OCI-M1 (cell line): ENCODE measurements at places on chromosomes 6 and 20.

GRCh38 chr6:165880686-165881085 is 217.6 kb upstream of the PDE10A start:
- no peak for DNase-seq

DNA sequence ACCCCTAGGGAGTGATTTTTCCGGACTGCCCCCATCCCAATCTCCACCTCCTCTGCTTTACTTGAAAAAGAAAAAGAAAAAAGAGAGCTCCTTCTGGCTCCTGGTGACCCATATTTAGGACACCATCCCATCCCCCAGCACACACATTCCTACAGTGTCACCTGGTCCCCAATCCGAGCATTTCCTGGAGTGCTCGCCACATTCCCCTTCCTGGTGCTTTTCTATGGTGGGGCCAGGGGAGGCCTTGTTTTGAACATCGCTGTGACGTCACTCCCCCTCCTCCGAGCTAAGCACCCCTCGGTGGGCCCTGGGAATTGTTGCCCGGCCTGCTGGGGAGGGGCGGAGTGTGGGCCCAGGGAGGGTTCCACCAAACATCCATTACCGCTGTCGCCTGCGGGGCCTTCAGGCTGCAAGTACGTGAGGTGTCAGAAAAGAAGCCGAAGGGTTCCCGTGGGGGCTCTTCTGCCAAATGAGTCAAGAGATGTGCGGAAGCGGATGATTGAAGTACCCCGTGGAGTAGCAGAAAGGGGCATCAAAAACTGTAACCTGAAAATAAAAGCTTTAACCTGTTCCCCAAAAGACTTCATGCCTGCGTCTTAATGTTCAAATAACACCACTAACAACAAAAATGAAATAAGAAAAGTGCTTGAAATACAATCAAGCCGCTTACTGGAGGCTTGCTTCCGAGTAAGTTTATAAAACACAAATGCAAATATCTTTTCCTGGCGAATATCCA is 2.8 kb upstream of the FOXC1 start:
- no peak for DNase-seq

GRCh38 chr6:138500867-138501446 is 1.7 kb upstream of the NHSL1 start:
- no peak for DNase-seq

DNA sequence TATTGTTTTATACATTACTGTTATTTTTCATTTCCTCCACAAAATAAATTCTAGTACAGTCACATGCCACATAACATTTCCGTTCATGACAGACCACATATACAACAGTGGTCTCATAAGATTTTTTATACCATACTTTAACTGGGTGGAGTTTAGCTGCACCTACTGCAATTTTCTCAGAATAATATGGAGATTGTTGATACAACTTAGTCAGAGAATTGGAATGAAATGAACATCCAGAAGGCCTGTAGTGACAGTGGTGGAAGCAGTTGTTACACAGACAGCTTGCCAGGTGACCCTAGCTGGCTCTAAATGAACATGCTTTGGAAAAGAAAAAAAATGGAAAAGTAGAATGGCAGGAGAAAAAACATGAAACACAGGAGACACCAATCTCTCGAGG is 183.2 kb upstream of the TCF21 start:
- DNase-seq = no peak

GRCh38 chr6:40901322-40902055 is 137.5 kb downstream of the UNC5CL start:
- DNase-seq = no peak

- no peak for DNase-seq
Measured at GRCh38 chr6:158772851-158773371, 46.3 kb downstream of the EZR start.

DNA sequence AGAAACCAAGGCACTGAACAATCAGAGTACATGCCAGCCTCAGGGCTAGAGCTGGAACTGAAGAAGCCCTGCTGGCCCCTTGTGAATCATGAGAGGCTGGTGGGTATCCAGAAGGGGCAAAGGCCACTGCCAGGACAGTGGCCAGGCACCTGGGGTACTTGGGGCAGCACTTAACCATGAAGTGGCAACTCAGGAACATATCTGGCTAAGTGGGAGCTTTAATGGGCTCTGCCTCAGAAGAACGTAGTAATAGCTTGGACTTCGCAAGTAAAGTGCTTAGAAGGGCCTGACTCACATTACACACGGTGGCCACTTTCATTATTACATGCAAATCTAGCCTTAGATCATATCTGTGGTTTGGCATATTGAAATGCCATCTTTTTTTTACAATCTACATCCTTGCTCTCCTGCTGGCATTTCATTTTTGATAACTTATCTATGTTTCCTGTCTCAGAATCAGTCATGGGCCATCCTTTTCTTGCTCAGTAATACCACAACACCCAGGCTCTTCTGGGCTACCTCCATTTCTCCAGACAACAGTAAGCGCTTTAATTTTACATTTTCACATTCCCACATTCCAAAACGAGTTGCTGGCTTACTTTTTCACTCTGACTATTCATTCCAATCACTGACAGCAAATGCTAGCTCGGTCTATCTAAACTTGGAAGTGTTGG is 21.6 kb downstream of the NAPB start:
- DNase-seq = peak; percentile 15

DNA sequence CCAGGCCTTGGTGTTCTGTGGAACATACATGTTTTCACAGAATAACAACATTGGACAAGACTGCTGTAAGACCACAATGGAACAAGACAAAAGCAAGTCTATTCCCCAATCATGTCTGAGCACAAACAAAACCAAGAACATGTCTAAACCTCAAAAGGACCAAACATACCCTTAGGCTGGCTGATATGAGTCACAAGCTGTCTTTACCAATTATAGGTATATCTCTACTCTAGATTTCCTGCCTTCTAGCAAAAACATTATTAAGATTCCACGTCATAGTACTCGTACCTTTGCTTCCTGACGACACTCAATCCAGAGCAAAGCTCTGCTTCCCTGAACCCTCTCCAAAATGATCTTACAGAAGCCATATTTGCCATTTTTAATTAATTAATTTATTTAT is 15.4 kb upstream of the L3MBTL1 start:
- DNase-seq = no peak

GRCh38 chr20:50194831-50195523 is 4.3 kb downstream of the CEBPB start:
- DNase-seq = peak; percentile 53

GRCh38 chr20:258963-259362 is 1.4 kb downstream of the DEFB132 start:
- peak; percentile 63 for DNase-seq

GRCh38 chr6:25341923-25342619 is 62.9 kb downstream of the CARMIL1 start:
- DNase-seq = no peak

- DNase-seq = no peak
Measured at GRCh38 chr20:16490696-16491095, 82.6 kb downstream of the KIF16B start.

- no peak for DNase-seq
Measured at GRCh38 chr6:146990821-146991798, 213.1 kb upstream of the STXBP5 start.

DNA sequence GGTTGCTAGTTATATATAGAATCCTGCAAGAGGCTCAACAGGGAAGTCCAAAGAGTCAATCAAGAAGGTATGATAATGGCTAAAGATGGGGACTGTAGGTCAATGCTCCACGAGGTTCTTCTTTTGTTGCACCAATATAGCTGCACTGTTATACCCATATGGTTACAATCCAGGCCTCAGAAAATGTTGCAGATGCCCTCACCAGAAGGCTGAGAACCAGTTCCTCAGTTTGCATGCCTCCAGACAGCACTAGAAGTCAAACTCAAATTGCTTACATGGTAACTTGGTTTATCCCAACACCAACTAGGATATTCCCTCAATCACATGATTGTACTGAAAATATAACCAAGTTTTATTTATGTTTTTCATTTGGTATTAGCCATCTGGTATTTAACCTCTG is 12.1 kb downstream of the EEF1A1 start:
- DNase-seq = peak; percentile 27

GRCh38 chr6:1633366-1634021 is 23.8 kb downstream of the FOXC1 start:
- no peak for DNase-seq

- DNase-seq = no peak
Measured at GRCh38 chr6:34018961-34019606, 126.8 kb downstream of the GRM4 start.

GRCh38 chr20:2361035-2361593 is 19.6 kb upstream of the TGM6 start:
- no peak for DNase-seq

DNA sequence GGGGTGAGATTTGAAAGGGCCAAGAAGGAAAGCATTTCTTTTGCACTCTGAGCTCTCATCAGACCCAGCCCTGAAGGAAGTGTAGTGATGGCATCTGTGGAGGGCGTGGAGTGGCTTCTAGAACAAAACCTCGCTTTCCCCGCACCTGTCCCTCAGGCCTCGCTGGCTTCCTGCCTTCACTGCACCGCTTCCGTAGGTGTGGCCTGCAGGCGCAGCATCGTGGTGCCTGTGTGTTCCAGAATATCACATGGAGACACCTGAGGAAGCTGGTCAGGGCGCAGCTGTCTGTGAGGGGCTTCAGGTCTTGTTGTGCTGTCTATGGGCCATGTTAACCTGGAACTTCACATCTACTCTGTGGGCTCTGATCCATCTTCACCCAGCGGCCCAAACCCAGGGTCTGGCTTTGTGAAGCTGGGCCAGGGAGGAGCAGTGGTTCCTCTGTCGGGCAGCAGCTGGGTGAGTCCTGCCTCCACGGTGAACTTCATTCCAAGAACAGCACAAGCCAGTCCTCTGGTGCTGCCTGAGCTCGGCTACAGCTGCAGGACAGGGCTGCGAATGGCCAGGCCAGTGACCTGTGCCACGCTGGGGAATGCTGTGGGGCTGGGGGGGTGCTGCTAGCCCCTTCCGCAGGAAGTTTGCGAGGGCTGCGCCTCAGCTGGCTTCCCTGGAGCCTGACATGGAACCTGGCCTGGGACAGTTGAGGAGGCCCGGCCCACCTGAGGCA is 40.9 kb downstream of the DSTN start:
- DNase-seq = no peak

DNA sequence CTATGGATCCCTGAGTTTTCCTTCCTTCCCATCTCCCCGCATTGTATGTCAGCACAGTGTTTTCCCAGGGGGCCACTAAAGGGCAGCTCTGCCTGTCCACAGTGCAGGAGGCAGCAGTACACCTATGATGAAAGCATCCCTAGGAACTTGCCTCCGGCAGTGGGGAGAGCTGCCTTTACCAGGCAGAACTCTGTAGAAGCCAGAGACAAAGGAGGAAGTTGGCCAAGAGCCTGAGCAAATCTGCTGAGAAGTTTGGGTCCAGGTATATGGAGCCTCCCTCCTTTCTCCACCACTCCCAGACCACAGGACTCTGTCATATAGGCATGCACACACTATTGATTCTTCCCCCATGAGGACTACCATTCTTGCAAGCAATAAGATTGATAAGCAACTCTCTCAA is 282.7 kb downstream of the TBC1D7 start:
- no peak for DNase-seq

GRCh38 chr6:26205161-26205624 is 118.0 kb downstream of the HFE start:
- DNase-seq = peak; percentile 96

DNA sequence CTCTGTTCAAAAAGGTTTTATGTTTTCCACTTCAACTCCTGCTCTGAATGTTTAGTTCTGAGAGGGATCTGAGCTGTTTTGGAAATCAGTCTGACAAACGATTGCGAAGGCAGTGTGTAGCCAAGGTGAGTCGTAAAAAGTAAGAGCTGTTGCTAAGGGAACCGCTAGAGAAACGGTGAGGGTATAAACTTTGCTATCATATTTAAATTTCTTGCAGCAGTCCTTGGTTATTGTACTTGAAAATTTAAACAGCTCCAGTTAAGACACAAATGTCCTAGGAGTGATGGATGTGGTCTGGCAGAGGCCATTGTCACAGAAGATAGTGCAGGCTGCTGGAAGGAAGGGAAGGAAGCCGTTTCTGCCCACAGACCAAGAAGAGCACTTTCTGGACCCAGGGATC is 64.9 kb upstream of the CITED2 start:
- DNase-seq = no peak

DNA sequence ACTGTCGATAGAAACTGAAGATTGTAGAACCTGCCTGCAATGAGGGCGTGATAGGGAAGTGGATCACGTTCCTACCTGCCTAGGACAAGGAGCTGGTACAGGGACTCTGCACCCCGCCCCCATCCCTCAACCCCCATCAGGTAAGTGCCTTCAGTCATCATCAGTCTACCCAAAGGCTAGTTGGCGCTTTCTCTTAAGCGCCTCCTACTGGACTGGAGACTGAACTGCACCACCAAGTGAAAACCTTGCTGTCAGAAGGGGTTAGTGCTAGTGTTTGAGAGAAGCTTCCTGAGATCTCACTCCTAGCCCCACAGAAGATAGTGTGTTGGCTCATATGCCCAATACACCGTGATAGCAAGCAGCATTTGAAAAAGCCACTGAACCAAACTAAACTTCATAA is 706.5 kb upstream of the MAN1A1 start:
- DNase-seq = peak; percentile 41

DNA sequence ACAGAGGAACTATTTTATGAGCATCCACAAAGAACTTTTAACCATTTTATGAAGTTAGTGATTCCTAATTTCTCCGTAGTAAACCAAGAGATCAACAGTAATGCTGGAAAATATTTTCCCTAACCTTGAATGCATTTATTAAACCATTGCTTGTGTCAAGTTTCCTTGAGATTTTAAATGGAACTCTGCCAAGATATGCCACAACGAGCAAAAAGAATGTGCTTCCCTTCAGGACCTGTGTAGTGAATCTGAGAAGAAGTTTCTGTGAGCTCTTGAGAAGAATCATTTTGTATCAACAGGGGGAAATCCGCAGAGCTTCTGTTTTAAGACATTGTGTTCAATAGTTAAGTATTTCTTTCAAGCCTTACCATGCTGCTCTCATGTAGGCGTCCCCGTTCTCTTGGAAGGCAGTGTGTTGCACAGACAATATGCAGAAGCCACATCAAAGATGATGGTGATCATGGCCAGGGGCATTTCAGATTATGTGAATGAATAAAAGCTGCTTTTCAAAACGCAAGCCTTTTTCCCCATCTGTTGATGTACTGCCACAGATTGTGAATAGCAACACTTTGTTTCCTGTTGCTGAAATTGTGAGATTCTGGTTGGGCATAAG is 439.8 kb downstream of the BMP2 start:
- no peak for DNase-seq

DNA sequence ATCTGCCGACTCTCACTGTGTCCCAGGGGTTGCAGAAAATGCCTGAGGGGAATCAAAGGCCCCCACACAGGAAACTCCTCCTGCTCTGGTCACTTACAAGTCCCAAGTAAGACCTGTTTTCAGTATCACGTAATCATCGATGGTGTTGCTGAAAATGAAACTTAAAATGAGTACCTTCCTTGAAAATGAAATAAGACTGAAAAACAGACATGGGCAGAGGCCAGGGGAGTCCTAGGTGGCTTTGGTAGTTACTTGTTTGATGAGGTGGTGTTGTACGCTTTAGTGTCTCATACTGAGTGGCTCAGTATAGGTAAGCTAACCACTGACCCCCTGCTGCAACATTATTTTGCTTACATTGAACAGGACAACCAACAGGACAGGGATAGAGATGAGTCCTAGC is 43.0 kb upstream of the SYNCRIP start:
- DNase-seq = no peak

- DNase-seq = peak; percentile 79
Measured at GRCh38 chr6:161922631-161923119, 648.8 kb upstream of the AGPAT4 start.

GRCh38 chr6:143401636-143402370 is 48.7 kb downstream of the ADAT2 start:
- DNase-seq = no peak
